RWPE1 (cell line): ENCODE measurements at places on chromosomes 6 and 20.

- no peak for DNase-seq
Observed at GRCh38 chr6:35698858-35699257, 10.1 kb upstream of the FKBP5 start.

DNA sequence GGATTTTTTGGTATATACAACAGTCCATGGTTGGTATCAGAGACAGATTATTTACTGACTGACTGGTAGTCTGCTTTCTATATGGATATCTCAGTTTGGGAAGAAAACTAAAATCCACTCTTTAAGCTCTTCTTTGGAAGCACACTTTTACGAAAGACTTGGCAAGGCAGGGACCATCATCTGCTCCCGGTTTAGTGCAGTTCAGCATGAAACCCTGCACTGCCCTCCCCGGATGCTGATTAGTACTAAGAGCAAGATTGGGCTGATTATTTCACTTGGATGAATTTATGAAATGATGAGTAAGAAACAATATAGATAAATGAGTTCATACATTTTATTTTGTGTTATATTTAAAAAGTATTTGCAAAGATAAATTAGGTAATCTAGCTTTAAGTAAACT is 56.3 kb downstream of the RGS17 start:
- DNase-seq = no peak

- peak; percentile 30 for DNase-seq
Observed at GRCh38 chr6:70107852-70108629, 194.8 kb downstream of the COL9A1 start.

DNA sequence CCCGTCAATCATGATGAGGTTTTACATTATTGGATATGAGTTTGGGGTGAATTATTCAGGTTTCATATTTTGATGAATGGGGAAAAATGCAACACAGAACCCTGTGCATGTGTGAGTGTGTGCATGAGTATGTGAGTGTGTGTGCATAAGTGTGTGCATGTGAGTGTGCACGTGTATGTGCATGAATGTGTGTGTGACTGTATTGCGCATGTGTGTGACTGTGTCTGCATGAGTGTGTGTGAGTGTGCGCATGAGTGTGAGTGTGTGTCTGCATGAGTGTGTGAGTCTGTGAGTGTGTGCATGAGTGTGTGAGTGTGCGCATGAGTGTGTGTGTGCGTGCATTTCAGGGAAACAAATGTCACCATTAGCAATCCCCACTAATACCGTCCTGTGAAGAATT is 18.5 kb upstream of the CDH4 start:
- no peak for DNase-seq

GRCh38 chr6:49978332-49979226 is 9.2 kb upstream of the DEFB113 start:
- no peak for DNase-seq

GRCh38 chr6:157184202-157185015 is 138.9 kb downstream of the TMEM242 start:
- DNase-seq = peak; percentile 74

- DNase-seq = no peak
Observed at GRCh38 chr20:3927486-3928291, 38.5 kb downstream of the PANK2 start.

- no peak for DNase-seq
Observed at GRCh38 chr6:63690221-63690620, 54.6 kb downstream of the PHF3 start.

- no peak for DNase-seq
Observed at GRCh38 chr6:110882824-110883554, 8.4 kb downstream of the AMD1 start.

DNA sequence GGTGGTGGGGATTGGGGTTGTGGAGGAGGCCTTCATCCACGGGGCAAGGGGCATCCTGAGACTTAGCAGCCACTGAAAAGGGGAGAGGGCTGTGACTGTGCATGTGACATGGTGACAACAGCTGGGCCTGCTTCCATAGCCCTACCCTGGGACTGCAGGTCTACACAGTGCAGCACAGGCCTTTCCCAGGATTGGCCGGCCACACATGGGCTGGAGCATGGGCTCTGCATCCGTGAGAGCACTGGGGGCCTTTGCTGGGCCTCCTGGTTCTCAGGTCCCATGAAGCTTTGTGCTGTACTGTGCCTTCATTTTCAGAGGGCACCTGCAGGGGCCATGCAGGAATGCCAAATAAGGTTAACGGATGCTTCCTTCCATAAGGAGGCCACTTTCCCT is 56.0 kb downstream of the ZDHHC14 start:
- no peak for DNase-seq

- no peak for DNase-seq
Observed at GRCh38 chr6:1208876-1209275, 103.0 kb upstream of the FOXQ1 start.

- DNase-seq = no peak
Observed at GRCh38 chr6:122657601-122658000, 47.4 kb downstream of the PKIB start.

DNA sequence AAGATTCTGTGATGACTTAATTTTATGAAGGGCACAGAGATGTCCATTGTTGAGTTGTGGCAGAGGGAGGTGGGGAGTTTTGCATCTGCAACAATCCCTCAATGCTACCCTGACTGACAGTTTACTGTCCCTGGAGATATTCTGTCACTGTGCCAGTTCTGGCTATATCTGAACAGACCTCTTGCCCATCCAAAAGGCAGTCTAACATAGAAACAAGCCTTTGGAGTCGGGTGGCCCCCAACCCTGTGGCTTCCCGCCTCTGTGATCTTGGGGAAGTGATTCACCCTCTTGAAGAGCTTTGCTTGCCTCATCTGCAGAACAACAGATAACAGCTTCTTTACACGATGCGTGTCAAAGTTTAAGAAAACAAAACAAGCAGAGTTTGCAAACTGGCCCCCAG is 3.8 kb upstream of the E2F1 start:
- DNase-seq = no peak

DNA sequence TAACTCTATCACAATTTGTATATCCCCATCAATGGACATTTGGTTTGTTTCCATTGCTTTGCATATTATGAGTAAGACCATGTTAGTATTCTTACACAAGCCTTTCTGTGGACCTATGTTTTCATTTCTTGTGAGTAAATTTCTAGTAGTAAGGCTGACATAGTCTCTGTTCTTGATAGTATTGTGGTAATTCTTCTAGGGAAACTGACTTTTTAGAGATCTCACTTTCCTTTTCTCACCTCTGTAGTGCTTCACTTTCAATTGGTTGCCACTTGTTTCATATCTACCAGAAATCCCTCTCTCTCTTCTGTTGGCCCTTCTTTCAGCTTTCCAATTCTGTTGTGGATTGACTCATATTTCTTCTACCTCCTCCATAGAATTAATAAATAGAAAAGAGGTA is 8.5 kb downstream of the ISM1 start:
- no peak for DNase-seq

- DNase-seq = peak; percentile 8
Observed at GRCh38 chr6:35092362-35093117, 48.6 kb downstream of the TCP11 start.

GRCh38 chr20:49448917-49449316 is 33.6 kb downstream of the KCNB1 start:
- DNase-seq = peak; percentile 75

- peak; percentile 83 for DNase-seq
Observed at GRCh38 chr6:38057994-38058393, 238.5 kb downstream of the ZFAND3 start.

GRCh38 chr6:27332692-27333641 is 20.9 kb upstream of the POM121L2 start:
- DNase-seq = peak; percentile 76

DNA sequence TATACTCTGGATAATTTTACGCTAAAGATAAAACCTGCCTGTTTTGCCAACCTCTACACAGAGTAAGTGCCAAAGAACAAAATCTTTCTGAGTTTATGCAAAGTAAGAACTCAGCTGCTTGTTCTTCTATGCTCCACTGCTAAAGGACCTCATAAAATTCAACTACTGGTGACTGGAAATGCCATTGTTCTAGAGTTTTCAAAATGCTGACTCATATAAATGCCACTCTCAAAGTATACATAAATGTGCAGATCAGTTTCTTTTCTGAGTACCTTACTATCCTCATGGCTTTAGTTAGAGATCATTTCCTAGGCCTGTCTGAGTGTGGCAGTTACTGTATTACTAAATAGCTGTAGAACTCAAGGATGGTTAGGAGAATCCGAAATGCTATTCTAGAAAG is 45.6 kb downstream of the LYRM4 start:
- no peak for DNase-seq

DNA sequence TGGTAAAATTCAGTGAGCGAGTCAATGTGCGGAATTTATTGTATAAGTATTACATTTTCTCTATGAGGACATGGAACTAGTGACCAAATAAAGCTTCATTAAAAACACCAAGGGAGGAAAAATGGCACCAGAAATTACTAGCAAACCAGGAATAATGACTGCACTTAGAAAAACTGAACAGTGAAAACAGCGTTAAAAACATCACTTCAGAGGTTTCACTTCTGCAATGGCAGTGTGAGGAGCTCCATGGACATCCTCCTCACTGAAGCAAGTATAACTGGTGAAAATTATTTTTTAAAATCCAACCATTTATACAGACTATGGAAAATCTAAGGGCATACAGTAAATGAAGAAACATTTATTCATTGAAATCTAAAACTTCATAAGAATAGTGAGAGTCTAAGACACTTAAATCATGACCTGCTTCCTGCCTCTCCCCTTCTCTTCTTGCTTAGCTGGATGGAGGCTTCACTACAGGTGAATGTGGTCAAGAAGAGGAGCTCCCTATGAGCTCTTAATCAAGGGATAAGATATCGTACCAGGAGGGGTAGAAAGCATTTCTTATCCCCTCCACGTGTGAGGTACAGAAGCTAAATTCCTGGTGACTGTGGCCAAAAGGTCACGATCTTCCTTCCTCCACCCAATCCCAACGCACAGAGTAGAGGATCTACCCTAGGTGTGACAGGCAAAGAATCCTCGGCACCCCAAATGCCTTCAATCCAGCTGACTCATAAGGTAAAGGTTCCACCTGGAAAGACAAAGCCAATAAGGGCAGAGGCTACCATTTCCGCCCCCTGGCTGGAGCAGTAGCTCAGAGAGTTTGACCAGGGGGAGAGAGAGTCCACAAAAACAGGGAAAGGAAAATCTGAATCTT is 12.3 kb upstream of the ASF1A start:
- no peak for DNase-seq

DNA sequence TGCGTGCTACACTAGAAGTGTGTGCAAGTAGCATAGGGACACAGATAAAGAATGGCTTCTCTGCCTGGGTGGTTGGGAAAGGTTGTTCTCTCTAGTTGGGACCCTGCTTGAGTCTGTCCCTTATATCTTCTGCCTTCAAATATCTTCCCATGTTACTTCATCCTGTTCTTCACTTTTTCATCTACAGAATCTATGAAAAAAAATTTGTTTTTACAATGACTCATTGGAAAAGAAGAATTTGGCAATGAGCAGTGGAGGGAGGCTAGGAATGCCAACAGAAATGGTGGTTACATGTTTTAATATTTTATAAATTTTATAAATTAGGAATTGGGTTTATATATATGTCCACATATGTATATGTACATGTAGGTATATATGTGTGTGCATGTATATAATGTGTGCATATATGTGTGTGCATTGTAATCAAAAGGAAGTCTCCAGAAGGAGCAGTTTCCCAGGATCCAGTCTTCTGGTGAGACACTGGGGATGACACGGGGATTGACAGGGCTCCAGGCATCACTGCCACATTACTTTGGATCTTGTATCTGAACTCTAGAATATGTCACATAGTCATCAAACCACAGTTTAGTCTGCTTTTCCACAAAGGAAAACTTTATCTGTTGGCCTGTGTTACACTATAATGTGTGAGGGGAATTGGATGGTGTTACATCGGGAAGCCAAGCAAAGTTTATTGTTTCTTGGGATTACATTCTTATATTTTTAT is 75.3 kb upstream of the RIPOR2 start:
- no peak for DNase-seq

DNA sequence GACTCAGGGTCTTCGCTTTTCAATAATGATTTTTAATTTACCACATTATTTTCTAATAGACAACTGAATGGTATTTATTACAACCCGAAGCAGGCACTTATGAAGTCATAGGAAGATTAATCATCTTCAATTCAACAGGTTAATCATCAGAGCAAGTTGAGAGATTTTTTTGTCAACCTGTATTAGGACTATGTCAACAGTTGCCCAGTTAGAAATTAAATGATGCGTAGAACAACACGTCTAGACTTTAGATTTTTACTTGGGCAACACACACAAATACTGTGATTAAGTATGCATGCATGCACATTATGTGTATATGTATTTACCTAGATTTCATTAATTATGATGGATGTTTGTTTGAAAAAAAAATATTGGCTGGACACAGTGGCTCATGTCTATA is 4.3 kb downstream of the ILRUN start:
- no peak for DNase-seq
